ENCODE measurements at places on chromosomes 3 and 15. TPM values are rescaled to one million over a fixed set of nuclear protein-coding genes. Genes with fewer than 3 reads are reported as not detected.

GRCh38 chr15:62726461-62726860, 316.1 kb upstream of the TPM1 start:
- DNase-seq = no peak
- H3K27me3 ChIP-seq = no peaks in the 10 kb centered on the region
- no peak overlapping the region for H3K4me3 ChIP-seq
- H3K36me3 ChIP-seq = peaks cover 91% of the 10 kb centered on the region
- H3K27ac ChIP-seq = no peak overlapping the region

DNA sequence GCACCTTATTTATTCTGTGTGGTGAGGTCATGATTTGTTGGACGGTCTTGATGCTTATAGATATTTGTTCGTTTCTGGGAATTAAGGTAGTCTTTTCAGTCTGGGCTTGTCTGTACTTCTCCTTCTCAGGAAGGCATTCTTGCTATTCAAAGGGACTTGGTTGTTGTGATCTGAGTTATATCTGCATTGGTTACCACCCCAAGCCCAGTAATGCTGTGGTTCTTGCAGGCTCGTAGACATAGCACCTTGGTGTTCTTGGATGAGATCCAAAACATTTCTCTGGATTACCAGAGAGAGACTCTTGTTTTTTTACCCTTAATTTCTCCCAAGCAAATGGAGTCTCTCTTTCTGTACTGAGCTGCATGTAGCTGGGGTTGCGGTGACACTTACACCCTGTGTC, 128.0 kb upstream of the CBLB start:
- H3K27ac ChIP-seq = no peak overlapping the region
- H3K4me1 ChIP-seq = no peaks in the 10 kb centered on the region
- H3K4me3 ChIP-seq = no peak overlapping the region

GRCh38 chr3:65999606-66000005, 39.1 kb downstream of the MAGI1 start:
- no peak for DNase-seq
- H3K27ac ChIP-seq = no peak overlapping the region
- H3K27me3 ChIP-seq = no peaks in the 10 kb centered on the region
- H3K4me1 ChIP-seq = peaks cover 5% of the 10 kb centered on the region

- H3K27ac ChIP-seq = no peak overlapping the region
- H3K36me3 ChIP-seq = no peaks in the 10 kb centered on the region
- H3K27me3 ChIP-seq = no peaks in the 10 kb centered on the region
- DNase-seq = no peak
Measured at GRCh38 chr3:132344666-132345280, 27.6 kb downstream of the ACP3 start.

IGF1R gene
- 179 TPM for total RNA-seq

ECE2 gene
- not detected for total RNA-seq

- peaks cover 7% of the 10 kb centered on the region for H3K27me3 ChIP-seq
- H3K4me1 ChIP-seq = peaks cover 10% of the 10 kb centered on the region
- no peak for DNase-seq
- no peak overlapping the region for H3K27ac ChIP-seq
Measured at GRCh38 chr3:194748225-194748624, 62.5 kb downstream of the FAM43A start.

DNA sequence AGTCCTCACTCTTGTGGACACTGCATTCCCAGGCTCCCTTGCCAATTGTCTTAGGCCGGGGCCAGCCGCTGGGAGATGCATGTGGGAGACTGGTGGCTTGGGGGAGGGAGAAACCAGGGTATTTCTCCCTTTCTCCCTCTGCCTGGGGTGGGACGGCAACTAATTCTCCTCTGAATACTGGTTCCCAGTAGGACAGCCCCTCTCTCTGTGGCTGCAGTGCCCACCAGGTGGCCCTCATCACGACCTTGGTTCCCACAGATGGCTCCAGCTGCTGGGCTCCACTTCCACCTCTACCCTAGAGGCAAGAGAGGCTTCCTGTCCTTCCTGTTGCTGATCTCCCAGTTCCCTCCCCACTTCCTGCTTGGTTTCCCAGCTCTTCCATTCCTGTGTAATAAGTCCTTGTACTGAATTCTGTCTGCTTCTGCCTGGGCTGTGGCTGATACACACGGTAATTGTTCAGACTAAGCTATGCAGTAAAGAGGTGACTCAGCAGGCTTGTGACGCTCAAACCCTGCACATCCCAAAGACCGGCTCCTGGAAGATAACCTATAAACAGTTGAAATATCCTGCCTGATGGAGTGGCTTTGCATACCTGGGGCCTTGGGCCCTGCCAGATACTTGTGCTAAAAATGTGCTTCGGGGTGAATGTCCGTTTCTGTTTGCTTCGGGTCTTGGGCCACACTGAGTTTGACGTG, 20.4 kb upstream of the COPG1 start:
- H3K4me3 ChIP-seq = no peak overlapping the region
- H3K27ac ChIP-seq = no peak overlapping the region
- no peaks in the 10 kb centered on the region for H3K4me1 ChIP-seq
- no peaks in the 10 kb centered on the region for H3K27me3 ChIP-seq
- peak; percentile 88 for DNase-seq

DNA sequence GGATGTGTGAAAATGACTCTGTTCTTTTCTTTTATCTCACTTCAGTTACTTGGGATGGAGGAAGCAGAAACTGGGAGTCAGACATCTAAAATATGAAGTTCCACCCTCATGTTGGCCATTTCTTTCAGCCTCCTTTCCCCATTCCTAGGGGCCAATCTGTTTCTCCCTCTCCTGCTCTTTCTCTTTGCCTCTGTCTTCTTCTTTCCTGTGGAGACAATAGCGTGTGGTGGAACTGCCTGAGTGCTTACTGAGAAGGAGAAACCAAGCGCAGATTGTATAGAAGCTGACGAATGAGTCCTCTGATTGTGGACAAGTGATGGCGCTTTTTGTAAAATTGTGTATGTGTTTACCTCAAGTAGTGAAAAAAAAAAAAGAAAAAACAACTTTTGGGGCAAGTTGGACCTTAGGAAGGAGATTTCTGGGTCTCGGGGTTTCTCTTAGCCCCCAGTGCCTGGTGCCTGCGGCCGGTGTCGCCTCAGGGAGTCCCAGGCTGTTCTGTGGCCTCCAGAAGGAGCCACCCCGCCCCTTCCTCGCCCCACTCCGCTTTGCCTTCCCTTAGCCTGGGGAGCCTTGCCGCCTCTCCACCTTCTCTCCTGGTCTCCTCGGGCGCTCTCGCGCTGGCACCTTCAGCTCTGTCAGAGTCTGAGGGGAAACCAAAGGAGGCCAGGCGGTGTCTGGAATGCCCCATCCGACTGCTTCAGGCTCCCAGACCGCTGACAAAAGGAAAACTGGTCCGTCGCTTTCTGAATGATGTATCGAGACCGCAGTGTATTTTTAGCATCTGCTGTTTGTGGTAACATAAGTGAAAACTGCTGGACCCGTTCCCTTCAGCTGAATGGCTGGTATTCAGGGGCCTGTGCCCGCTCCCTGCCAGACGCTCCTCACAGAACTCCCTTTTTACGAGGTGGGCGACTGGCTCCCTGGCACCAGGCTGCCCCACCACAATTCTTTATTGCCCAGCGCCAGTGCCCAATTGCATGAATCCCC, 30.1 kb downstream of the SCG5 start:
- H3K27me3 ChIP-seq = no peaks in the 10 kb centered on the region

DNA sequence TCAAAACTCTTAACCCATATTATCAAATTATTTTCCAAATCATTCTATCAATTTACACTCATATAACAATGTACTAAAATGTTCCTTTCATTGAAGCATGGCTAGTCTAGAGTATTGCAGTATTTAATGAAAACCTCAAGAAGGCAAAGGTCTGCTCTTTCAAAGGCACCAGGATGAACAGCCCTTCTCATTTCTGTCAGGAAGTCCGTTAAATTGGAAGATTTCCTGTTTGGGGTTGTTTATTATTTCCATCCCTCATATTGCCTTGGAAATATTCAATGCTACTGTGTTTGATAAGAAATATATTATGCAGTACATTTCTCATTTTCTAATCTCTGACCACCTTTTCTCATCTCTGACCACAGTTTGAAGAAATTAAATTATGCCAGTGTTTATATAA, 25.1 kb downstream of the ACKR4 start:
- no peak overlapping the region for H3K27ac ChIP-seq
- H3K4me3 ChIP-seq = no peak overlapping the region
- H3K36me3 ChIP-seq = peaks cover 9% of the 10 kb centered on the region
- no peaks in the 10 kb centered on the region for H3K4me1 ChIP-seq
- no peak for DNase-seq
- H3K27me3 ChIP-seq = no peaks in the 10 kb centered on the region

DNA sequence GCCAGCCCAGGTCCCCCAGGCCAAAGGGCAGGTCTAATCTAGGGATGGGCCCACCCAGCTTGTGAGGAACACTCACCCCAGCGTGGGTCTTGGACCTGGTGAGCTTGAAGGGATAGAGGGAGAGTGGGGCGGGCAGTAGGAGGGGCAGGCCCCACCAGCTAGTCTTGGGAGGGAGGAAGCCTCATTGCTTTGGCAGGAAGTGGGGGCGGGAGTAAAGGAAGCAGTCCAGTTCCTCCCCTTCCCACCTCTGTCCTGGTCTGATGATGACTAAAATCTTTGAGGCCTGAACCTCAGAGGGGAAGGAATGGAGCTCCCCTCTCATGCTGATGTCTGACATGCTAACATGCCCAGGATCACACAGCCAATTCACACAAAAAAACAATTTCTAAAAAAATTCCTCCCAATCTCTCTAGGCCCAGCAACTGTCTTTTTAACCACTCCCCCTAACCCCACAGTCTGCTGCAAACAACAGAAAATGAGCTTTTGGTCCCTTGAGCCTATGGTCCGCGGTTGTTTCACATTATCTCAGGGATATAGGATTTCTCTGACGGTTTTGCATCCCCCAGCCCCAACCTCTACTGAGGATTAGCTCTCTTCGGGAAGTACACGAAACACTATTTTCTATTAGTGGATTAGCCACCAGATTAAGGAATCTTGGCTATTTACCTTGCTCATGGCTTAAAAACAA, 30.7 kb upstream of the DUSP7 start:
- DNase-seq = no peak
- no peaks in the 10 kb centered on the region for H3K27me3 ChIP-seq

DNA sequence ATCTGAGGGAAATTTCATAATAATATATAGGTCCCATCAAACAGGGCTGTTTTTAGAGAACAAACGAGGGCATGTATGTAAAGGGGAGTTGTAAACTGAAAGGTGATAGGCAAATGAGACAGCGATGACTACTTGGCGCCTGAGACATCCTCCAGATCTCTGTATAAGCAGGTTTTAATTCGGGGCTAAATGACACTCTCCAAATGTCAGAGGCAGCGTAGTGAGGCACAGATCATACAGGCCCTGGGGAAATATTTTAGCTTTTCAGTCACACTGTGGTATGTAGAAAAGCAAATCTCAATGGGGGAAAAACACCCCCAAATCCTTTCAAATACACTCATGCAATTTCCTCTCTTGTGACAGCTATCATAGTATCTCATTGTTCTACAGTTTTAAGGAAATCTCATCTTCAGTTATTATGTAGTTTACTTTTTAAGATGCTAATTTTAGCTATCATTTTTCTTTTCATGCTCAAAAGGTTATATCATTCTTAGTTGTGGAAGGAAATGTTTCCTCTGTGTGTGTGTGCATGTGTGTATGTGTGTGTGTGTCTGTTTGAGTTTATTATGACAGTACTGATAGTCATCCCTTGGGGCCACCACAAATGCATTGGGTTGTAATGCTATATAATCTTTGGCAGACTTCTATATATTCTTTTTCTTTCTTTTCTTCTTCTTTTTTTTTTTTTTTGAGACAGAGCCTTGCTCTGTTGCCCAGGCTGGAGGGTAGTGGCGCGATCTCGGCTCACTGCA, 1.1 kb downstream of the TPRG1 start:
- no peak for DNase-seq
- H3K27me3 ChIP-seq = no peaks in the 10 kb centered on the region
- H3K4me1 ChIP-seq = peaks cover 7% of the 10 kb centered on the region
- no peak overlapping the region for H3K4me3 ChIP-seq
- no peaks in the 10 kb centered on the region for H3K36me3 ChIP-seq

ITGA11 gene
- 0.32 TPM for total RNA-seq

GRCh38 chr3:42493126-42493797, 9.2 kb upstream of the VIPR1 start:
- no peak for DNase-seq
- no peak overlapping the region for H3K4me3 ChIP-seq
- peaks cover 5% of the 10 kb centered on the region for H3K4me1 ChIP-seq
- peaks cover 5% of the 10 kb centered on the region for H3K27me3 ChIP-seq

DNA sequence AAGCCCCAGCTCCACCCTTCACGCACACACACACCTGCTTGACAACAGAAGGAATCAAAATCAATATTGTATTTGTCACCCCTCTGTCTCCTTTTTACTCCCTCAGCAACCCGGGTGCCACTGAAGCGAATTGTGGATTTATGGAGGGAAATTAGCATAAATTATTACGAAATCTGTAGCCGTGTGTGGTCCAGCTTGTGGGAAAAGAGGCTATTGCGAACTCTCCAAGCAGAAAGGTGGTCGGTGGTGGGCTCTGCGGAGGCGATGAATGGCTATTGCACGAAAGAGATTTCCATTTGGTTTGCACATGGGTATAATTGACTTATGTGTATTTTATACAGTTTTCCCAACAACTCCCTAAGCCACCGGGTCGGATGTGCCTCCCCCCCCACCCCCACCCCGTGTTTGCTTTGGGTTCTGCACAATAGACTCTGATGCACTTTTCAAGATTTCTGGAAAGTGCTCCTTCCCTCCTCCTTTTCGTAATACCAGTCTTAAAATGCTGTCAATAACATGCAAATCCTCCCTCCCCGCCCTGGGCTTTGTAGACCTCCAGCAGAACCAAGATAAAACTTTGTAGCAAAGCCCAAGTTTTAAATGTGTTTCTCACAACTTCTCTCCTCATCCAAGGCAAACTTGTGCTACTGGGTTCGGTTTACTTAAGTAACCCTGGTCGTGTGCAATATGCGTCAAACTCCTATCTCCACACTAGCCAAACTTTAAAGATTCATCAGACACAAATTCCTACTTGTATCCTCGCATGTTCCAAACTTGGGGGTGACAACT, 3.1 kb upstream of the FOXB1 start:
- peak; percentile 56 for DNase-seq
- peak overlapping the region; percentile 59 for H3K4me3 ChIP-seq
- H3K27ac ChIP-seq = peak overlapping the region; percentile 69
- H3K27me3 ChIP-seq = peaks cover 100% of the 10 kb centered on the region
- H3K36me3 ChIP-seq = no peaks in the 10 kb centered on the region

KLHL40 gene
- not detected for total RNA-seq

GRCh38 chr15:51121631-51122225, 27.0 kb upstream of the TNFAIP8L3 start:
- H3K4me1 ChIP-seq = no peaks in the 10 kb centered on the region
- no peak overlapping the region for H3K27ac ChIP-seq
- H3K36me3 ChIP-seq = no peaks in the 10 kb centered on the region
- H3K4me3 ChIP-seq = no peak overlapping the region
- H3K27me3 ChIP-seq = no peaks in the 10 kb centered on the region
- no peak for DNase-seq

Data from endodermal cell (in vitro differentiated cells).